ENCODE measurements at places on chromosomes 12 and 14.

DNA sequence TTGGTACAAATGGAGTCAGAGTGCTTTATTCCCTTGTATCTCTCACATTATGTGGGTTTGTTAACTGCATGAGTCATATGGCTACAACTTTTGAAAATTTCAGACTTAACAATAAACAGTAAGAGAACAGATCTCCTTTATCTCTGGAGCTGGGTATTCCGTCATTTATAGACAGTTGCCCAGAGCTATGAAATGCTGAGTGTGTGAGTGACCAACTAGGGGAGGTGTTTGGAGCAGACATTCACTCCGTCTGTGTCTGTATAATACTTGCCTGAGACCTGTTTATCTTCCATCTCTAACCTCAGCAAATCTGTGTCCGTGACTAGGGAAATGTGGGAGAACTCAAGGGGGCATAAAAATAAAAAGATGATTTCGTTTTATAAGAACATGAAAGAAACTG, 279.9 kb upstream of the FAR2 start:
- DNase-seq: peak; percentile 62

DNA sequence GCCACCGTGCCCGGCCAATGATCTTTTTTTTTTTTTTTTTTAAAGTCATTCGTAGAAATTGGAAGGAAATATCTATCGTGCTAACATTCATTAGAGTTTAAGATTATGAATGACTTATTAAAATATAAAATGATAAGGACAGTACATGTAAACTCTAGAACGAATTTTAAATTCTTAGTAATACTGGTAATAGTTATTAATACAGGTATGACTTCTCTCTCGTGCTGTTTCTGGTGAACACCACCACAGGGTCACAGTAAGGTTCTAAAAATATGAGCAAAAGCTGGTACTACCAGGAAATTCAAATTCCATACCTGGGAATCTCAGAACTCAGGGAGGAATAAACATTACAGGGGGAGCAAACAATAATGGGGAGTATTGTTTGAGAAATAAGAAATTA, 26.2 kb downstream of the WNK1 start:
- DNase-seq: no peak

DNA sequence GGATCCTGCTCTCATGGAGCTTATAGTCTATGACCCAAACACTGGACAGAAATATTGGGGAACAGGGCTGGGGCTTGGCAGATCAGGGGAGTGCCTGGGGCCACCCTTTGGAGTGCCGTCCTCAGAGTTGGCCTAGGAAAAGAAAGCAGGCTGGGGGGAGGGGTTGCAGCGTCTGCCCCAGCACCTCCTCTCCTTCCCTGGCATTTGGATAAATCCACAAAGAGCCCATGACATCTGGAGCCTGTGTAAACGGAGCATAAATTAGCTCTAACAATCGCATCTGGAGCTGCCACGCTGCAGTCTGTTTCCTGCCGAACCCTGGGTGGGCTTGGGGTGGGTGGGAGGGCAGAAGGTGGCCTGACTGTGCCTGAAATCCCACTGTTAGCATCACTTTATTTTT, 63.8 kb downstream of the MVK start:
- DNase-seq: no peak

DNA sequence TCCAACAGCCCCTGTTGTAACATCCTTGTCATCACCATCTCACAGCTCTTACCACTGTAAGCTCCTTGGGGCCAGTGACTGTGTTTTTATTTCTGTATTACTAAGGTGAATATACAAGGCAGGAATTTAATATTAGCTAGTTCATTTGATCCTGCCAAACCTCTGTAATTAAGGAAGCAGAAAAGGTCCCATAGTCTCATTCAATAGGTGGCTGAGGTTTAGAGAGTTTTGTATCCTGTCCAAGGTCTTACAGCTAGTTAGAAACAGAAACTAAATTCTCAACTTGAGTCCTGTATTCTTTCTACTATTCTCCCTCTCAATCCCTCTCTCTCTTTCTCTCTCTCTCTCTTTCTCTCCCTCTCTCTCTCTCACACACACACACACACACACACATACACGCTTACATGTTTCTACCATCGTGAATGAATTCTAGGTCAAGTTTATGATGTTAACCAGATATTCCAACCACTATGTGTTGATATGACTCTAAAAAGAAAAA, 543 bp upstream of the GLIPR1 start:
- DNase-seq: peak; percentile 82

GRCh38 chr14:34792598-34792997, 78.2 kb upstream of the CFL2 start:
- no peak for DNase-seq

- DNase-seq: no peak
Measured at GRCh38 chr14:68573126-68573525, 219.7 kb downstream of the ZFP36L1 start.

Data from GM23248 (cell line).